ENCODE measurements at places on chromosomes 4 and X.

DNA sequence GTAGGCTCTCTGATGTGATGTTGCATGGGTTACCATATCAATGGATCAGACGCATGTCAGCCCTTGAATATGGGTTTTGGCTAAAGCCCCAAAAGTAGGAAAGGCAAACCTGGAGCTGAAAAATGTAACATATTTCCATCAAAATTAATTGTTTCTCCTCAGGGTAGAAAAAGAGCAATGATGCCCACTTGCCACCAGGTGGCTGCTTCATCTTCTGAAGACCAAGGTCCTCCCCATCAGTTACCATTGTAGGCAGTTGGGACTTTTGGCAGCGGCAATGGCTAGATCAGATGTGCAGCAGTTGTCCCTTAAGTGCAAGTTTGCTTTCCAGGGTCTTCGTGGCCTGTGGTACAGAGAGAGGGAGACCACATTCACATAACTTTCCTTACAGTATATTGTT lies 118.2 kb downstream of the NAF1 start:
- peak; percentile 17 for DNase-seq

- no peak for DNase-seq
Measured at GRCh38 chr4:53931461-53931961, 132.9 kb downstream of the CHIC2 start.

GRCh38 chr4:129974730-129975129 lies 878.8 kb downstream of the C4orf33 start:
- DNase-seq = no peak

GRCh38 chr4:112038861-112039260 lies 106.4 kb upstream of the FAM241A start:
- no peak for DNase-seq

DNA sequence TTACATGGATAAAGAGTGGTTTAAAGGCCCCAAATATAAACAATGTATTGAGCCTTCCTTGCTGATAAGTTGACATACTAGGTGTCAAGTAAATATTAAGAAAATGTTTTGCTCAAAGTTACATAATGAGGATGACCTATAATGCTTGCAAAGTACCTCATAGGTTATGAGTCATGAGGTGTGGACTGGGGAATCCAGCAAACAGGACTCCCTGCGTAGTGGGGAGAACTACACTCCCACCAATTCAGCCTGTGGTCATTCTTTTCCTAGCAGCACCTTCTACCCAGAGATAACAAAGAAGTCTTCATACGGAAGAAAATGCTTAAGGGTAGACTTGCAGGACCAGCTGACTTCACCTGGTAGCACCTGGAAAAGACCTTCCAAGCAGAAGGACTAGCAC lies 418.9 kb upstream of the CPEB2 start:
- DNase-seq = no peak

GRCh38 chr4:12633053-12633651 lies 851.0 kb downstream of the RAB28 start:
- peak; percentile 15 for DNase-seq

DNA sequence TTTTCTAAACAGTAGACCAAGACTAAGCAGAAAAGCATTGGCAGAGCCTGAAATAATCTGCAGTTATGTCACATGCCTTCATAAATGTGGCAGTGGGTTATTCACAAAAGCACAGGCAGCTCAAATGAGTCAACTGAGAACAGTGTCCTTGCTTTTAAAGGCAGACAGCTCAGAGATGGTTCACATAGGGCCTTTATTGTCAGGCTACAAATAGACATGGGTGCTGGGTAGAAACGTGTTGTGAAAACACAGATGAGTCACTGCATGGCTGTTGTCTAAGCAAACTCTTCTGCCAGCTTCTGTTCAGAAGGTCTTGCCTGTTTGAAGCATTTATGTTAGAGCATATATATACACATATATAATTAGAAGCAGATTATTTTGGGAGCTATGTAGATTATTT lies 118.0 kb downstream of the SLC4A4 start:
- no peak for DNase-seq

DNA sequence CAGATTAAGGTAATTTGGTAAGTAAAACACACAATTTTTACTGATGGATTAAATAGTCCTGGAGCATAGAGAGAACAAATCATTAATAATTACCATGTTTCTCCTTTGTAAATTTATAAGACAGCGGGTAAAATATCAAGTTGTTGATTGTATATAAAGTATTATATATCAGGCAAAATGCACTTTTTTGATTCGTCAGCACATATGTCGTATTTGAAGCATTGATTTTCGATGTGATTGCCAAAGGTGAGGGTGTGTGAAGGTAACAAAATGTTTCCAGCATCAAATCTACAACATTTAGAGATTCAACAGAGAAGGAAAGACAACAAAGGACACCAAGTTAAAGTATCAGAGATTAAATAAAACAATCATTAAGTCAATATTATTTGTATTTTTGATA lies 1437.8 kb upstream of the ADGRL3 start:
- no peak for DNase-seq

DNA sequence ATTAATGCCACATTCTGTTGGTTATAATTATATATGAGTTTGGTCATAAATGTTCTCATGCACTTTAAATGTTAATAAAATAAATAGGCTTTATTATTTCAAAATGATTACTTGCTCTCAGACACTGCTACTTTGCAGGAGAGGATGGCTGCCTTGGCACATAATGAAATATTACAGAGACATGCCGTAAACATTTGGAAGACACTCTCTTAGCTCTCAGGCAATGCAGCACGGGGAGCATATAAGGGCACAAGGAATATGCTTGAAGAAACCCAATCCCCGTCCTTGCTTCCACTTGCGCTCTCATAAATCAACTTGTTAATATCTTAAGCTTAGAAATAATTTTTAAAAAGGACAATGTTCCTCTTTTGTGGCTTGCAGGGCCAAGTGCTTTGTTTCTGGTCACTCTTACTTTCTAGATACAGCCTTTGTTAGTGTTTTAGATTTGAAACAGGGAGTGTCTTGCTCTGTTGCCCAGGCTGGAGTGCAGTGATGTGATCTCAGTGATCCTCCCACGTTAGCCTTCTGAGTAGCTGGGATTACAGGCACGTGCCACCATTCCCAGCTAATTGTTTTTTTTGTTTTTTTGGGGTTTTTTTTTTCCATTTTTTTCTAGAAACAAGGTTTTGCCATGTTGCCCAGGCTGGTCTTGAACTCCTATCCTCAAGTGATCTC lies 445.0 kb downstream of the SPRY1 start:
- DNase-seq = no peak

DNA sequence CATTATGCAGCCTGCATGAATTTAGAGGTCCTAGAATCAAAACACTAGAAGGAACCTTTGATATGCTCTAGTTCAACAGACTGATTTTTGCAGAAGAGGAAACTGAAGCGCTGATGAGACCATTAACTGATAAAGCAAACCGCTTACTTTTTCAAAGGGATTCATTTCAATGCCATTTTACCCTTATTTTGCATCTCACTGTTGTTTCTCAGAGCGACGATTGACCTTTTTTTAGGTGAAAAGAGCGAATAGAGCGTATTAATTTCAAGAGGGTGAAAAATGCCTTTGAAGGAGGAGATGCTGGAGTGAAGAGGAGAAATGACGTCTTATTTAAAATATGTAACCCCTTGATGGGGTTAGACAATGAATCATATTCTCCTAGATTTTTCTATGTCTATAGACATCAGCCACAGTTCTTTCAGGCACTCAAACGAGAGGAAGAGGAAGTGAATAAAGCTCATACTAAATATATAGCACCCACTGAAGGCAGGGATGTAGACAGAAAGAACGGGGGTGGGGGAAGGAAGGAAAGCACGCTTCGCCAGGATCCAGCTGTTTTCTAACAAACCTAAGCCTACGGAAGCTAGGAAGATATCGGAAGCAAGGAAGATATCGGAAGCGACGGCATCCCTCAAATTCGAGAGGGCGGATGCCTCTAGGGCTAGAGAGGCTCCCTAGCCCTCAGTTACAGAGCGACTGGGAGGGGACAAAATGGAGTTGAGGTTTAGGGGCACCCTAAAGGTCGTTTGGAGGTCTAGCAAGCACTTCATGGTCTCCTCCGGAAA lies 848 bp downstream of the ACSL4 start:
- DNase-seq = no peak

DNA sequence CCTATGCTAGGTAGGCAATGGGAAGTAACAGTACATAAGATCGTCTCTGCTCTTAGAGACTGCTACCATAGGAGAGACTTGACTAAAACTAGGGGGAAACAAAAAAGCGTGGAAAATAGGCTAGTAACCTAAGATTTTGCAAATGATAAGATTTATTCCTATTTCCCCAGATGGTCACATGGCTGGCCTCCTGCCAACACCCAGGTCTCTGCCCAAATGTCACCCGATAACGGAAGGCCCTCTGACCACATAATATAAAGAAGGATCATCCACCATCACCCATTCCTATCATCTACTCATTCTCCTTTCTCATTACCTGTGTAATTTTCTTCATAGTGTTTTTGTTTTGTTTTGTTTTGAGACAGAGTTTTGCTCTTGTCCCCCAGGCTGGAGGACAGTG lies 4.7 kb downstream of the LAMP2 start:
- no peak for DNase-seq

GRCh38 chrX:102934624-102935023 lies 2.4 kb upstream of the RAB40AL start:
- no peak for DNase-seq

- DNase-seq = no peak
Measured at GRCh38 chr4:113756005-113756410, 5.5 kb downstream of the CAMK2D start.

DNA sequence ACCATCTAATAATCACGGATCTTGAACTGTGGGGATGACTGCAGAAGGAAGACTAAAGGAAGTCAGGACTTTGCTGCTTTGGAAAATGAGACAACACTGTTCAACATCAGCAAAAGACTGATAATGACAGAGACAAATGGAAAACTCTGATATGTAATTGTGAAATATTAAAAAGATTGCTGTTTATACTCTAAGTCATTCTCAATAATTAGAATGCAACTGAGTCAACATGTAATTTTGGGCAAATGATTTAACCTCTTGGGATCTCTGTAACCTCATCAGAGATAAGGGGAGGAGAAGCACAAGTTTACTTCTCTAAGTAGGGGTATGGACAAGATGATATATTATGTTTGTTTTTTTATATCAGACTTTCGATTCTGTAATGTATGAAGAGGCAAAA lies 121.9 kb downstream of the GASK1B start:
- no peak for DNase-seq

GRCh38 chrX:72107320-72107719 lies 24.4 kb downstream of the RTL5 start:
- DNase-seq = no peak

- DNase-seq = no peak
Measured at GRCh38 chr4:90028460-90028859, 98.7 kb upstream of the CCSER1 start.

DNA sequence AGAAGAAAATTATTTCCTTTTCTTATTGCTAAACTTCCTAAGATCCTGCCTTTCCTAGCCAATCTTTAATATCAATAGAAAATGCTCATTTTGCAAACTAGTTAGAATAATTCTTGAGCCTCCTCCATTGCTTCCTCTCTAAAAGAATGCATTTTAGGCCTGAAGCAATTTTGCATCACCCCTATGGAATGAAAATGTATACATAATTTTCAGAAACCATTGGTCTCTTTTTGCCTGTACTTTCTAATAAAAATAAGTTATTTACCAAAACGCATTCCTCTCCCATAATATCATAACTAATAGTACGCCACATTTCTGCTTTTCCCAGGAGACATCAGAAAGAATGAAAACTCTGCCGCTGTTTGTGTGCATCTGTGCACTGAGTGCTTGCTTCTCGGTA lies 1.7 kb downstream of the MUC7 start:
- DNase-seq = no peak

DNA sequence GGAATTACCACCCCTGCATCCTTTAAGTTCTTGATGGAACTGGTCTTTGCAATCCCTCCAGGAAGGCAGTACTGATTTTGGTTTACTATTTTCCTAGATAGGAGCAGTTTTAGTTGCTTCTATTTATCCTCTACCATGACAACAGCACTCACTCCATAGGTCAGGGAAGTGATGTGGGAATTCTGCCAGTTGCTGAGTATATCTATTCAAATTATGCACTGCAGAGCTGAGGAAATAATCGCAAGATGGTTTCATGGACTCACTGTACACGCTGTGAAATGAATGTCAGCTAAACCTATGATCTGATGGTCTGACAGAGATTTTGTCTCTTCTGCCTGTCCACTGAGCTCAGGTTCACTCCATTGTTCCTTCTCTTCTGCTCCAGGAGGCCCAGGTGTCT lies 135.8 kb downstream of the FAAH2 start:
- no peak for DNase-seq

DNA sequence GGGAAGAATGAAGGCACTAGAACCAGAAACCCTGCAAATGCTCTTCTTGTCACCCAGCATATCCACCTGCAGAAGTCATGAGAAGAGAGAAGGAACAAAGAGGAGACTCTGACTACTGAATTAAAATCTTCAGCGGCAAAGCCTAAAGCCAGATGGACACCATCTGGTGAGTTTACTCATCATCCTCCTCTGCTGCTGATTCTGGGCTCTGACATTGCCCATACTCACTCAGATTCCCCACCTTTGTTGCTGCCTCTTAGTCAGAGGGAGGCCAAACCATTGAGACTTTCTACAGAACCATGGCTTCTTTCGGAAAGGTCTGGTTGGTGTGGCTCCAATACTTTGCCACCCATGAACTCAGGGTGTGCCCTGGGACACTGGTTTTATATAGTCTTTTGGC lies 181.7 kb downstream of the AR start:
- DNase-seq = no peak

- DNase-seq = no peak
Measured at GRCh38 chr4:40307627-40308497, 27.3 kb upstream of the CHRNA9 start.

DNA sequence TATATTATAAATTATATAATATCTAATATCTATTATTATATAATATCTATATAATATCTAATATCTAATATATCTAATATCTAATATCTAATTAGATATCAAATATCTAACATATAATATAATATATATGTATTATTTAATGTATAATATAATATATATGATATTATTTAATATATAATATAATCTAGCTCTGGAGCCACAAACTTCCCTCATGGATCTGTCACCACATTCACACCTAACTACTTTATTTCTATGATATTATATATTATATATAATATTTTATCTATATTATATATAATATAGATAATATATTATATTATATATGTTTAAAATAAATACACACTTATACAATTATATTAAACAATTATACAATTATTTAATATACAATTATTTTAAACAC lies 667.5 kb downstream of the KCTD8 start:
- no peak for DNase-seq

GRCh38 chr4:87521757-87522374 lies 7.3 kb downstream of the SPARCL1 start:
- DNase-seq = no peak

GRCh38 chrX:45070116-45071007 lies 130.3 kb downstream of the DIPK2B start:
- DNase-seq = no peak

DNA sequence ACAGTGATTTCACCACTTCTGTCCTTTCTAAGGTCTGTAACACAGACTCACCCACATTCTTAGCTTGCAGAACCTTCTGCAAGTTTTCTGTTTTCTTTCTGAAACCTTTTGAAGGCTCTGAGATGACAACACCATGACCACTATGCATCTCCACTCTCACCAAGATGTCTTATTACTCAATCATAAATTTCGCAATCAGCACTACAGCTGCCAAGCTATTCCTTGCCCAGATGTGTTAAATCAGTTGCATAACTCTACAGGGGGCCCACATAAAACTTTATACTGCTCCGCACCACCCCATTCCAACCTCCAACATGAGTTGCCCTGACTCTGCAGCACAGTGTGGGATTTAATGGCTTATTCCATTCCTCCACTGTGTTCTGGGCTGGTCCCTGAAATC lies 229.9 kb downstream of the COL25A1 start:
- DNase-seq = no peak

- DNase-seq = no peak
Measured at GRCh38 chrX:56343219-56343618, 111.1 kb downstream of the KLF8 start.

GRCh38 chr4:32145987-32146386 lies 1425.8 kb downstream of the PCDH7 start:
- no peak for DNase-seq

Data from iPS DF 19.7 (cell line).